ENCODE measurements at places on chromosomes 12 and 14. TPM values are rescaled to one million over a fixed set of nuclear protein-coding genes. Genes with fewer than 3 reads are reported as not detected.

The ATF7IP gene
- 18.7 TPM for total RNA-seq

The ITGB7 gene
- total RNA-seq: 0.42 TPM

The KRT3 gene
- not detected for total RNA-seq

The AICDA gene
- total RNA-seq: not detected

The PLCZ1 gene
- not detected for total RNA-seq

The SLC25A47 gene
- total RNA-seq: 0.04 TPM

The LRTM2 gene
- total RNA-seq: not detected

The WNT1 gene
- total RNA-seq: not detected

The TMEM30B gene
- 0.13 TPM for total RNA-seq

The ACOT4 gene
- total RNA-seq: 1.5 TPM

The GLS2 gene
- total RNA-seq: 0.26 TPM

The TXNDC16 gene
- total RNA-seq: 3.2 TPM

The NKX2-1 gene
- total RNA-seq: not detected

The ABCC9 gene
- under 0.01 TPM for total RNA-seq

The TAS2R50 gene
- total RNA-seq: 1.1 TPM

The GPR162 gene
- 9.0 TPM for total RNA-seq

The MGST1 gene
- 32.8 TPM for total RNA-seq

Data from pulmonary artery endothelial cell (primary cell).